ENCODE measurements at places on chromosomes 12 and 14.

- no peak for DNase-seq
Observed at GRCh38 chr12:9763025-9763424, 2.3 kb upstream of the CD69 start.

DNA sequence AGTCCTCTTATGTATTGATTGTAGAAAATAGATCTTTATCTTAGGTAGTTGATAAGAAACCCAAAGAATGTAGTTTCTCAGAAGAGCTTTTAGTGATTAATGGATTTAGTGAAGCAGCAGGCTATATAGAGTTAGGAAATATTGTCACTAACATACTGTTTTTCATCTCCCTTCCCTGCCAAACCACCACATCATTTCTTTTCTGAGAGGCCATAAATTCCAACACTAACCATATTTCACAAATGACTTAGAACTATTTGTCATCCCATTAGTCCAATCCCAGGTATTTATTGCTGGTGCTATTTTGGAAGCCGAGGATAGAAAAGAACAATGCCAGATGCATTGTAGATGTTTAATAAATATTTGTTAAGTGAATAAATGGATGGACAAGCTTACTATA lies 185.7 kb downstream of the KICS2 start:
- DNase-seq: no peak

GRCh38 chr12:51653431-51653830 lies 62.4 kb downstream of the SCN8A start:
- DNase-seq: no peak

DNA sequence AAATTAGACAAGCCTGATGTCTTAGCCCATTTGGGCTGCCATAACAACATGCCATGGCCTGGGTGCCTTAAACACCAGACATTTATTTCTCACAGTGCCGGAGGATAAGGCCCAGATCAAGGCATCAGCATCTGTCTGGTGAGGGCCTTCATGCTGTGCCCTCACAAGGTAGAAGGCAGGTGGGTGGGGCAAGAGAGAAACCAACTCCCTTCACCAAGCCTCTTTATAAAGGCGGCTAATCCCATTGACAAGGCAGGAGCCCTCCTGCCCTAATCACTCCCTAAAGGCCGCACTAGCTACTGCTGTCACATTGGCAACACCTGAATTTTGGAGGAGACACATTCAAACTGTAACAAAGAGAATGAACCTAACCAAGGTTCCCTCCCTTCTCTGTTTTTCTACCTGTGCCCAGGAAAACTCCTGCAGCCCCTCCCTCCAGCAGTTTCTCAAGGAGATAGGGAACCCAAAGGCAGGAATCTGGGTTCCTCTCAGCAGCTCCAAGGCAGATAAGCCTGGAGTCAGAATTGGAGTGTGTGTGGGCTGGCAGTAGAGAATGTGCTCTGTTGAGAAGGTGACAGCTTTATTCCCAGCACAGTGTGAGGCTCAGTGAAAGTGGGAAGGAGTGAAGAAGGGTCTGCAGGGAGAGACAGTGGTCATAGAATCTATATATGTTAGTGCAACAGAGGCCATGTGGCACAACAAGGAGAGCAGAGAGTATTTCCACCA lies 21.7 kb upstream of the GPATCH2L start:
- no peak for DNase-seq

DNA sequence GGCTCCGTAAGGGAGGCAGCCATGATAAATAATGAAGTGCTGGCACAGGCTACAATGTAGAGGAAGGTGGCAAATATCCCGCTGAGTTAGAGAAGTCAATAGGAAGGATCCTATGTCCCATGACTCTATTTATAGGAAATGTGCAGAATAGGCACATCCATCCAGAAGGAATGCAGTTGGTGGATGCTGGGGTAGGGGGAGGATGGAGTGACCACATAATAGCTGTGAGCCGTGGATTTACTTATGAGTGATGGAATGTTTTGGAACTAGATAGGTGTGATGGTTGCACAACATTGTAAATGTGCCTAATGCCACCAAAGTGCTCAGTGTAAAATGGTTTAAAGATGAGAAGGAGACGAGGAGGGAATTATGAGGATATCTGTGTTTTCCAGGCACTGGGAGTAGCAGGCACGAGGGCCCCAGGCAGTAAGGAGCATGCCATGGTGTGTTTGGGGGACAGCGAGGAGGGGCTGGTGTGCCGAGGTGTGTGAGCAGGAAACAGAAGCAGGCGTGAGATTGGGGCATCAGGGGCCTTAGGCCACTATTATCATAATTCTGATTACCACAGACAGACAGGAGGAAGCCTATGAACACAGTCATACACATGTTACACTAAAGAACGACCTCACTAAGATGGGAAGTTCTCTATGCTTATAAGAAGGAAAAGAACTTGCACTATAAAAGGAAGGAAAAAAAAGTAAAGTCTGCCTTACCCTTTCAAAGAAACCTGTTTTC lies 837.3 kb upstream of the TMEM132C start:
- no peak for DNase-seq

- DNase-seq: no peak
Observed at GRCh38 chr14:101594511-101595148, 33.3 kb downstream of the DIO3 start.

DNA sequence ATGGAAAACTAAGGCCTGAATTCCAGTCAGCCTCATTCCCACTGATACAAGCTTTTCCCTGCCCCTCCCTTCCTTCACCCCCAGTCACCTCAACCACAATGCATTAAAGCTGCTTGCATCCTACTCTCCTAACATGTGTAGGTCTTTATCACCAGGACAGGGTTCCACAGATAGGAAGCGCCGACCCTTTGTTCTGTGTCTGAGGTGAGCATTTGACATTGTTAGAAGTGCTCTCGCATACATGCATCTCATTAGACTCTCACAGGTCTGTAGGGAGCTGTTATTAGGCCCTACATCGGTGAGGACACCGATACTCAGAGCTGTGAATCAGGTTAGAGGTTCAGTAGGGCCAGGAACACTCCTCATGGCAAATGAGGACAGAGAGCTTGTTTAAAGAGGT lies 13.2 kb upstream of the EDDM3A start:
- DNase-seq: no peak

DNA sequence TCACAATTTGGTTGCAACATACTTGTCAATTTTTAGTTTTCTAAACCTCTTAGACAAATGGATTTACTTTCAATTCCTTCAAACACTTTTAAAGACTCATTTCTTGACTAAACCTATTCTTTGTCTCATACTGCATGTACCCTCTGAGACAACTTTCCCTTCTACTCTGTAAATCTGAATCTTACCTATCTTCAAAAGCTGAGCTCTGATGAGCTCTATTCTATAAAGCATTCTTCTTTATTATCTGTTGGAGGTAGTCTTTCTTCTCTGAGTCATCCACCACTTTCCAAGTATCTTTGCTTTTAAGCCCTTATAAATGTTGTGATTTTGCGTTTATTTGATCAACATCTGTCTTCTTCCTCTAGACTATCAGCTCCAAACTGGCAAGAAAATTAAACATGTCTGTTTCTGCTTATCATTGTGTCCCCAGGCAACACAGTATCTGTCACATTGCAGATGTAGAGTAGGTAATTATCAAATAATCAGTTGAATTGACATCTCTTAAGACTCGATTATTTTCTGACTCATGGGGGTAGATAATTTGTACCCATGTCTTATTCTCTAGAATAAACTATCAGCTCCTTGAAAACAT lies 265.6 kb upstream of the FAR2 start:
- DNase-seq: no peak

- no peak for DNase-seq
Observed at GRCh38 chr12:54950071-54950727, 34.4 kb downstream of the TESPA1 start.

- DNase-seq: no peak
Observed at GRCh38 chr12:1716911-1717310, 26.0 kb downstream of the ADIPOR2 start.

DNA sequence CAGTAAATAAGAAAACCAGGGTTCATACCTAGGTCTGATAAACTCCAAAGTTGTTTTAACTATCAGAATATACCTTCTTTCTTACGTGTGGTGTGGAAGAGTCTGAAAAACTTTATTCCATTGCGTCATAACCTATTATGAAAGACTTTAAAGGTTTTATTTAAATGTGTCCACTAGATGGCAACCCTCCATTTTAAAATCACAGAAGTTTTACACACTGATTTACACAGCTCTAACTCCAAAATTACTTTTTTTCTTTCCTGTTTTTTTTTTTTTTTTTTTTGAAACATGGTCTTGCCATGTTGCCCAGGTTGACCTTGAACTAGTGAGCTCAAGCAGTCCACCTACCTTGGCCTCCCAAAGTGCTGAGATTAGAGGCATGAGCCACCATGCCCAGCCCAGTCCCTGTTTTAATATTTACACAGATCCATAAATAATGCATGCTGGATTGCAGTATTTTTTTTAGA lies 17.3 kb upstream of the TMPRSS12 start:
- DNase-seq: no peak

DNA sequence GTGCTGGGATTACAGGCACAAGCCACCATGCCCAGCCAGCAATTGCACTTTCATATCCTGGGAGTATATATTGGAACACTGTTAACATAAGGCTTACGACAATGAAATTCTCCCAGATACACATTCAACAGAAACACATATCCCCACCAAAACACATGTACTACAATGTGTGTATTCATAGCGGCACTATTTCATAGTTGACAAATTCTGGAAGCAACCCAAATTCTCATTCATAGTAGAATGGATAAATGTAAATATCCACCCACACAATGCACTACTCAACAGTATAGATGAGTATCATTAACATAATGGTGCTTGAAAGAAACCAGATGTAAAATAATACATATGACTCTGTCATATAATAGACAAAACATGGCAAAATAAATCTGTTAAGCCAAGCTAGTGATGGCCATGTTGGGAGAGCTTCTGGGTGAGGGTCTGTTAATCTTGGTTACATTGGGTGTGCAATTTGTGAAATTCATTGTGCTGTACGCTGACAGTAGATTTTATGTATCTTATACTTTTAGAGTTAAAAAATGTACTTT lies 2.6 kb upstream of the DNAAF2 start:
- no peak for DNase-seq

- DNase-seq: no peak
Observed at GRCh38 chr14:64195199-64195598, 99.0 kb downstream of the ESR2 start.

DNA sequence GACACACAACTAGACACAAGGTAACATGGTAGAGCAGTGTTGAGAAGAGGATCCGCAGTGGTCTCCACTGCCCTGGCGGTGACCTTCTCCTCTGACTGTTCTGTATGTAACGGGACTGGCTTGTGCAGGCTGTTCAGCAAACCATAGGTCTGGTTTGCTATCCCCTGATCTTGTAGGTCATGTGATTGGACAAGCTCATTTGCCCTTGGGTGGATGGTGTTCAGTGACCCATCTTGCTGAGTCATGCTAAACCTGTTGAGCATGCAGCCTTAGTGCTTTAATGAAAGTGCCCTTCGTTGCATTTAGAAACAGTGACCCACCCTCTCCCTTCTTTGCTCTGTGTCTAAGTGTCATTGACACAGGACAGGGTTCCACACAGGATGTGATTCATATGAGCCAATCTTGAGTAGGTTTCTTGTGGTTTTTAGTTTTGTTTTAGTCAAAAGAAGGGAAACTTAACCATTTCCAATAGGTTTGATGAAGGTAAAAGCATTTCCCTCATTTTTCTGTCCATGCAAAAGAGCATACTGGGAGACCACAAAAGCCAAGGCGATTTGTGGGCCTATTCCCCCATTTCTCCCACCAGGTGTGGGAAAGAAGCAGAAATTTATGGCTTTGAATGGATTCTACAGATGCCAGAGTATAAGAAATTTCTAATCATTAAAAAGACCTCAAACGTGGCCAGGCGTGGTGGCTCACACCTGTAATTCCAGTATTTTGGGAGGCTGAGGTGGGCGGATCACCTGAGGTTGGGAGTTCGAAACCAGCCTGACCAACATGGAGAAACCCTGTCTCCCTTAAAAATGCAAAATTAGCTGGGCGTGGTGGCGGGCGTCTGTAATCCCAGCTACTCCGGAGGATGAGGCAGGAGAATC lies 32.6 kb upstream of the HIF1A start:
- DNase-seq: no peak

DNA sequence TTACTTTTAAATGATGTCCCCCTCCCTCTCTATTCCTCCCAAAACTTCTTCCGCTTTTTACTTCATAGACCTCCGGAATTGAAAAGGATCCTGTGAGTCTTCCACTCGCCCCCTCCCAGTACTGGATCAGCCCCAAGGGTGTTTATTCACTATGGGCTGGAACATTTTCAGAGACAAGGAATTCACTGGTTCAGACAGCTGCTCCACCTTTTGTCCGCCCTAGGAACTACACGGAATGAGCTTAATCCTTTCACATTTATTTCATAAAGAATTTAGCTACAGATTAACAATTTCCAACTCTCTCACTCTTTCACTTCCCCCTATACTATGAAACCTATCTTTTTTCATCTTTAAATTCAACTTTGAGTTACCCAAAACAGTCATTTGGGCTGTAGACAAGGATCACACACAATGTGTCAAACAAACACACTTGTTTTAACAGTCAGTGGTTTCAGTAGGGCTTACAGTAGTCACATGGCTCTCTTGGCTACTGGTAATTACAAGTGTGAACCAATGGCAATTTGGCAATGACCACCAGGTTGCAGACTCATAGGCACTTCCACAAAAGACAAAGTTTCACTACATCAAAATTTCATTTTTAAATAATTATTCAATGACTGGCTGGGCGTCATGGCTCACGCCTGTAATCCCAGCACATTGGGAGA lies 20.6 kb downstream of the CNIH1 start:
- no peak for DNase-seq

- DNase-seq: no peak
Observed at GRCh38 chr12:116133636-116134214, 143.8 kb downstream of the MED13L start.

GRCh38 chr12:72471806-72472205 lies 199.6 kb downstream of the TRHDE start:
- DNase-seq: no peak

DNA sequence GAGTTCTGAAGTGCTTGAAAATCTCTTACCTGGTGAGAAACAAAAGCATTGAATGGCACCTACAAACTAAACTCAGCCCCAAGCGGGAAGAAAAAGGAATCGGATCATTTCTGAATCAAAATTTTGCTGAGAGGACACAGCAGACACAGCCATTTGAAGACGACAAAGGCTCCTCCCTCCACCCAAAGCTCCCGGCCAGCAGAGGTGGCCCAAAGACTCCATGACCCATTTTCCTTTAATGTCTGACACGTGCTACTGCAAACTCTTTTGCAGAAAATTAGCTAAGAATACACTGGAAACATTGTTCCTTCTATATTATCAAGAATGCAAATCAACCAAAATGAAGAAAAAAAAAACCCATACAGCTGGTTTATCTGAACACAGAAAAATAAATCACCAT lies 85.9 kb upstream of the FOXN3 start:
- DNase-seq: no peak

DNA sequence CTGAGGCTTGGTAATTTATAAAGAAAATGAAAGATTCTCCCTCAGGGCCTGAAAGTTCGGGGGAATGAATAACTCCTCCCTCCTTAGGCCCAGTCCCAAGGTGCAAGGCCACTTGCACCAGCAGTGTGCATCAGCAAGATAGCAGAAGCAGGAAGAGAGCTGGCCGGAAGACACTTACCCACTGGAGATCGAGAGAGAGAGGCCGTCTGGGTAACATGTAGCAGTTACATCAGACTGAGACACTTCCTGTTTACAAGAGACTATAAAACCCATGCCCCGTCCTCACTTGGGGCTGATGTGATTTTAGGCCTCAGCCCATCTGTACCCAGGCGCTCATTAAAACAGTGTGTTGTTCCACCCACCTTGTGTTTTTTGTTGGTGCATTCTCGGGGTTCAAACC lies 85.2 kb downstream of the TMTC3 start:
- no peak for DNase-seq
